ENCODE measurements at places on chromosomes 1 and 21.

DNA sequence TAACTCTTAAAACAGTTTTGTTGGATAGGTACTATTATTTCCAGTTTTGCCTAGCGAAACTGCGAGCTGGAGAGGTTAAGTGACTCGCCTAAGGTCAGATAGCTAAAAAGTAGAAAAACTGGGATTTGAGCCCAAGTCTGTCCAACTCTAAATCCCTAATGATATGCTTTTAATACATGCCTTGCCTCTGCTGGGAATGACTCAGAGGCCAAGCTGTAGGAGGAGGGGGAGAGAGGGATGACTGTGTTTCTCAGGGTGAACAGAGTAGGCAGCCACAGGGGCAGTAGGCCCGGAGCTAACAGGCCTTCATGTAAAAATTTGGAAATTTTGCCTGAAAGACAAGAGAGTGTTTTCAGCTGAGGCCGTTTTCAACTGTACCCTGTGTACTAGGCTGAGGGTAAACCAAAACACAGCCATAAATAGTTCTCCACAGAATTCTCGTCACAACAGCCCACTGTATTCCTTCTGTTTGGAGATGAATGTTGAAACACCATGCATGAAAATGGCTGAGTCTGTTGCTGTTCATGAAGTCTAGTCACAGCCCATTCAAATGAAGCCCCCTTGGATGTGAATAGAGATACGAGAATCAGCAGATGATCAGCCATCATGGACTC is 107.5 kb upstream of the HOOK1 start:
- no peak for DNase-seq

DNA sequence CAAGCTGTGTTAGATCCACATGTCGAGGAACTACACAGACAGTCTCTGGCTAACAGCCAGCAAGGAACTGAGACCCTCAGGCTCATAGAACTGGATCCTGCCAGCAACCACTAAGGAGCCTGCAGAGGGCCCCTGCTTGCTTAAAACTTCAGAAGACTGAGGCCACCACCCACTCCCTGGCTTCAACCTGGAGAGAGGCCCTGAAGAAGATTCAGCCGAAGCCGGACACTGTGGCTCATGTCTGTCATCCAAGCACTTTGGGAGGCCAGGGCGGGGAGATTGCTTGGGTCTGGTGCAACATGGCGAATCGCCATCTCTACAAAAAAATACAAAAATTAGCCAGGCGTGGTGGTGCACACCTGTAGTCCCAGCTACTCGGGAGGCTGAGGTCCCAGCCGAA is 92.6 kb upstream of the TMPRSS2 start:
- DNase-seq, result no peak

DNA sequence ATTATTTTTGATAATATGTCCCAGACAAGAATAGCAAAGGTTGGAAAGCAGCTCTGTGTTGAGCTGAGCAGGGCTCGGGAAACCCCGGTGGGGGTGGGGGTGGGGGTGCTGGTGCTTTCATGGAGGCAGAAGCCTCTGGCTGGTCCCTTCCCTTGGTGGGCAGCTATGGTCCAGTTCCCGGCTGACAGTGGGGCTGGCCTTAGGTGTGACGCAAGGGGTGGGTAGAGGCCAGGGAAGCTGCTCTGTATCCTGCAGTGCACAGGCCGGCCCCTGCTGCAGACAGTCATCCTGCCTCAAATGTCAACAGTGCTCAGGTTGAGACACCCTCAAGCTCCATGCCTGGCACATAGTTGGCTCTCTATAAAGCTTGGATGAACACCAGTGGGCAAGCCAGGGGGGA is 8.9 kb downstream of the ACTL8 start:
- DNase-seq, result no peak

DNA sequence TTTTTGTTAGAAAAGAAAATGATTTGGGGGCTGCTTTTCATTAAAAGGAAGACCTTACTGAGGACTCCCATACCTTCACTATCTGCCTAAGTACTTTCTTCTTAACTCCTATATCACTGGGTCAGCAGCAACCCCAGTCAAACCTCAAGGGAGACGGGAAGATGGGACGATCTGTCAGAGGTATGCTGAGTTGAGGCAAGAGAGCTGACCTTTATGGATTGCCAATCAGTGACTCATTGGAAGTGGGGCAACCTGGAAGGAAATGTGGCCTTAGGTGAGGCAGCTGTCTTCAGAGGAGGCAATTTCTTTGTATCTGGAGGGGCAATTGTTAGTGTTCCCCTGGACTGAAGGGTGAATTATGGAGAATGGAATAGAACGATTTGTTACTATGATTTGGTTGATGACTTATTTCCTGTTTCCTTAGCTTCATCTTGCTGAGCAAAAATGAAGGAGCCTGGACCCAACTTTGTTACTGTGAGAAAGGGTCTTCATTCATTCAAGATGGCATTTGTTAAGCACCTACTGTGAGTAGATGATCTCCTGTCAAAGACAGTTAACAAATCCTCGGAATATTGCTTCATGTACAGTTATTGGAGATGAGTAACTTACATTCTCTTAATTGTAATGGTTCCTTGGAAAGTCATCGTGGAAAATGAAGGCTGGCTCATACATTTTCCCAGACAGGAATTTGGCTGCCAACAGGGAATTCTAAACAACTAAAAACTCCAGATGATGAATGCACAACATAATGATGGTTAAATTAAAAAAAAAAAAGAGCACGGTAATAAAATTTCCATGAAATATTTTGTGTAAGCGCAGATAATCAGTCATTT is 134.7 kb upstream of the KCNJ15 start:
- no peak for DNase-seq

DNA sequence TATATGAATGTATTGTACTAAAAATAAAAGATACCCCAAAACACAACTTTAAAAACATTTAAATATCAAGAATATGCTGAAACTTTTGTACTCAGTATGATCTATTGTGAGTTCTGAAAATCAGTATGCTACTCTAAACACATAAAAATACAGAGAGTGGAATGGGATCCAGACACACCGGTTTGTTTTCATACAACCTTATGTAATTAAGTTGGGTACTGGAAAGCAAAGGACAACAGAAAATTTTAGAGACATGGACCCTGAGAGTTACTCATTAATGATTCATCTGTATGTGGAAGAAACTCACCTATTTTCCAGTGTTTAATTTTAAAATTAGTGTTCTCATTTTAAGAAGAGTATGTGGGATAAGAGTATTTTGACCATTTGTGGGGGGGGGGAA is 927 bp upstream of the CFHR3 start:
- no peak for DNase-seq

All from activated CD4-positive, alpha-beta T cell treated with anti-CD3 and anti-CD28 coated beads, Interleukin-2, amount 50 U/mL, for 48 hours (primary cell).